ENCODE measurements at places on chromosomes 13 and 19.

- DNase-seq: no peak
Observed at GRCh38 chr19:34181111-34181864, 9.0 kb downstream of the LSM14A start.

- no peak for DNase-seq
Observed at GRCh38 chr13:48333976-48334375, 30.4 kb downstream of the RB1 start.

DNA sequence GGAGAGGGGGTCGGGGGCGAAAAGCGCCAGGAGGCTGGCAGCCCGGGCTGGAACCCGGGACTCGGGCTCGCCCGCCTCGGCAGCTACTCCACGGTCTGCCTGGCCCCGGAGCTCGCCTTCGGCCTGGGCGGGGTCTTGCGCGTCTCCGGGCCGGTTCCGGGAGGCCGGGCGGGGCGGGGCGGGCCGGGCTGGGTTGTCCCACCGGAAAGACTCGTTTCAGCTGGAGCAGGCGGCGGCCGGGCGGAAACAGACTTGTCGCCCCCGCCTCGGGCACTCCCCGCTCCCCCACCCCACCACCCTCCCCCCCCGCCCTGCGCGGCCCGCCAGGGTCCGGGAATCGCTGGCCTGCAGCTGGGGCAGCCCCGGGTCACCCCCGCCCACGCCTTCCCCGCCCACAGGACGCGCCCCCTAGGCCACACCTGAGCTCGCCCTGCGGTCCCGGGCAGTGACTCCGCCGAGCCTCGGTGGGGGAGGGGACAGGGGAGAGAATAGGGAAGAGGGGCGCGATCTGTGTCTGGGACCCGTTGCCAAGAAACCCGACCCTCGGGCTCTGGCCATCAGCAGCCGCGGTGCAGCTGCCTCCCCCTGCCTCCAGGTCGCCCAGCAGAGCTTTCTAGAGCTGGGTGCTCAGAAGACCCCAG is 109.4 kb downstream of the KCTD15 start:
- no peak for DNase-seq

DNA sequence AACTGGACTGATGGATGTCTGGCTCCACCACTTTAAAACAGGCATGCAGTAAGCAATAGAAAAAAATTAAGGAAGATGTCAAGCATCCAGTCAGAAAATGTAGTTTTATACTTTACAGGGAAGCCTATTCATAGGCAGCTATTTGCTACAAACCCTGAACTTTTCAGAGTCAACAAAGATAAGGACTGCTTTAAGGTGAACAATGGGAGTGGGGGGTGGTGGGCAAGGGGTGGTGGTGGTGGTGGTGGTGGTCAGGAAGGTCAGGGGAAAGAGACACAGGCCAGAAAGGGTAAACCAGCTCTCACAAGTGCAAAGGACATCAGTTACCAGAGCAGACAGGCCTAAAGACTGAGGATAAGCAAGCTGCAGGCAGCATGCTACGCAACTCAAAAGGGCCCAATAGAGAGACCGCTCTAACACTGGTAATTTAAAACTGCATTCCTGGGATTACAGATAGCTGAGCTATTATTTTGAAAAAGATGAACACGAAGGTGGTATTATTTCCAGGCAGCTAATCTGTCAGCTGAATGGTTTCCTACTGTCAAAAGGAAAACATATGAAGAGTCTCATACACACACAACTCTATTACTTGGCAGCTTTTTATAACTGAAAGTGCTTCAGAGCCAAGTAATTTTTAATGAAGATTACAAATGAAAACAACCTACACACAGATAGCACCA is 14.8 kb downstream of the BRD4 start:
- no peak for DNase-seq

GRCh38 chr19:53971673-53972072 is 8.9 kb downstream of the CACNG8 start:
- DNase-seq: peak; percentile 72

DNA sequence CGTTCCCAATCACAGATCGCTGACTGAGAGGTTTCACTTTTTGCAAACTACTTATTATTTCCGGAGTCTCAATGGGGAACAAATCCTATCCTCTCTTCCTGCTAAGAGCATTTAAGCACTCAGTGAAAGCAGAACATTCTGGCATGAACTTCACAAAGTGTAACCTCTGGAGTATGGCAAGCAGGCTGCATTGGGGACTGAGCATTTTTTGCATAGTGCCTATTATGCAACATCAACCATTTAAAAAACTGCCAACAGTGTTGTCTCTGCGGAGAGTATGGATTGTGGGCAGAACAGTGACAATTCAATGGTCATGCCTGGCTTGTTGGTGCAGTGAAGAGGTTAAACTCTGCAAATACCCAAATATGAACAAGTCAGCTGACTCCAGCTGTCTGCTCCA is 484.6 kb downstream of the OLFM4 start:
- DNase-seq: no peak
